NCI-H524 (cell line): ENCODE measurements at places on chromosomes 16 and 17.

DNA sequence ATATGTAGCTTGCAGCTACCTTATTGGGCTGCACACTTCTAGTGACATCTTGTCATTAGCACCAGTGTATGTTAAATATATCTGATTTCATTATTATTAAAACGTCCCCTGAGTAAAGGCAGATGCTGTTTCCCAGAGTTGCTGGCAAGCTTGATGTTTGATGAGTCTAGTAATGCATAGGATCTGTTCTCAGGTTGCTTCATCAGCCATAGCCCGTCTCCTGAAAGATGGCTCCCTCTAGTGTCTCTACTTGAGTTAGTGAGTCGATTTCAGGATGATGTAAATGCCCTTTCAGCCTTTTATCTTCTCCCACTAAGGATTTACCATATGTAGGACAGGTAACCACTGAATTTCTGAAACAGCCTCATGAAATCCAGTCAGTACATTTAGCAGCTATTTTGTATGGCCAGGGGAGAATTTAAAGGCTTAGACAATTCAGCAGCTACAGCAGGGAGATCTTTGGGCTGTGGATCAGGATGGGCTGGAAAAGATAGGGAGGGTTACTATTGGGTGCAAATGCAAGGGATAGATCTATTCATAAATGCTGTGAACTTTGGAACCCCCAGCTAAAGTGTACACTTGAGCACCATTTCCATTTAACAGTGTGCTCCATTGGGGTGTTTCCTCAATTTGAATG is 376.3 kb downstream of the CNTNAP4 start:
- peak; percentile 99 for DNase-seq

GRCh38 chr17:35890774-35891155 is 10.6 kb upstream of the CCL5 start:
- DNase-seq, result no peak

GRCh38 chr16:450385-450784 is 24.9 kb downstream of the RAB11FIP3 start:
- no peak for DNase-seq

DNA sequence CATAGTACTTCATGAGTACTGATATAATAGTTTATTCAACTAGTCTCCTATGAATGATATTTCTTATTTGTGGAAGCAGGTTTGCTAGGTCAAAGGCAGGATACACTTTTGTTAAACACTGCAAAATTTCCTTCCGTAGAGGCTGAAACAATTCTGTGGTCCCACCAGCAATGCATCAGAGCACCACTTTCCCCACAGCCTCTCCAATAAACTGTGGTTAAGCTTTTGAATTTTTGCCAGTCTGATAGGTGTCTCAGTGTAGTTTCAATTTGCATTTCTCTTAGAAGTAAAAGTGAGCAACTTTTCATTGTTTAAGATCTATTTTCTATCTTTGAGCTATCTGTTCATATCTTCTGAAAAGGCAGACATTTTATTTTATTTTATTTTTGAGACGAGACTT is 36.4 kb upstream of the CORO6 start:
- DNase-seq, result no peak

DNA sequence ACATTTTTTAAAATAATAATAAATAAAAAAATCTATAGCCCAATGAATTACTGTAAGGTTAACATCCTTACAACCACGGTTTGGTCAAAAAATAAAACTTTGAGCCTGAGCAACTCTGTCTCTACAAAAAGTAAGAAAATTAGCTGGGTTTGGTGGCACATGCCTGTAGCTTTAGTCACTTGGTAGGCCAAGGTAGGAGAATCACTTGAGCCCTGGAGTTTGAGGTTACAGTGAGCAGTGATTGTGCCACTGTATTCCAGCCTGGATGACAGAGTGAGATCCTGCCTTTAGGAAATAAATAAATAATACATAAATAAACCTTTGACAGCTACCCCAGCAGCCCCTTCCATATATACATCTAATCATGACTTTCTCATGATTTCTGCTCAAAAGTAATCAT is 26.9 kb upstream of the PHAF1 start:
- DNase-seq, result no peak

- no peak for DNase-seq
These were observed 14.8 kb downstream of the PKD1L3 start for GRCh38 chr16:71985262-71985974.

DNA sequence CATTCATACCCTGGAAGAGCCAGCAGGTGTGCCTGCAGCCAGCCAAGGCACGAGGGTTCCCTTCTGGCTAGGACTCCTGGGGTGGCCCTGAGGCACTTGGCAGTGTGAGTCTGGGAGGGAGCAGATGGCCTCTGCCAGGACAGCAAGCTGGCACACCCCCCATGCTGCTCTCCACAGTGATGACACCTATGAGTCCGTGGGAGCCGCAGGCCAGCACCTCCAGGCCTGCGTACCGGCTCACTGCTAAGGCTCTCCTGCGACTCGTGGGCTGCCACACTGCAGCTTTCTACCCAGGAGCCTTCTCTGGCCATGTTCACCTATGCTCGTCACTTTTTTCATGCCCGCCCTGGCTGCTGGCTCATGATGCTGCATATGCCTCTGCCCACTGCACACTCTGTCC is 68.1 kb downstream of the NDEL1 start:
- DNase-seq, result no peak
